KG1 (cell line): ENCODE measurements at places on chromosomes 7 and 10.

DNA sequence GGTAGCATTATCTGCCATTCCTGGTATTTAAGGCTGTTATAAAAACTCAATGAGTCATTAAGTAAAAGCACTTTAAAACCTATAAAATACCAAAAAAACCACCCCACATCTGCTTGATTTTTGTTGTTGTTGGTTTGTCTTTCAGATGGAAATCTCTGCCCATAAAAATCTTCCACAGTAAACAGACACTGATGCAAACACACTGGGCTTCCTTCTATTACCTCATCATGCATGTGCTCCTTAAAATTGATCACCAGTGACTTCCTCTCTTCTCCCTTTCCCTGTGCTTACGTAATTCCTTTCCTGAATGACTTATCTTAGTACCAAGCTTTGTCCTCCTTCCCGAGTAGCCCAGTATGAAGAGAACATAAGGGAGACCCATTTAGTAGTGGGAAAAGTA, 167.2 kb downstream of the EVX1 start:
- no peak for DNase-seq

DNA sequence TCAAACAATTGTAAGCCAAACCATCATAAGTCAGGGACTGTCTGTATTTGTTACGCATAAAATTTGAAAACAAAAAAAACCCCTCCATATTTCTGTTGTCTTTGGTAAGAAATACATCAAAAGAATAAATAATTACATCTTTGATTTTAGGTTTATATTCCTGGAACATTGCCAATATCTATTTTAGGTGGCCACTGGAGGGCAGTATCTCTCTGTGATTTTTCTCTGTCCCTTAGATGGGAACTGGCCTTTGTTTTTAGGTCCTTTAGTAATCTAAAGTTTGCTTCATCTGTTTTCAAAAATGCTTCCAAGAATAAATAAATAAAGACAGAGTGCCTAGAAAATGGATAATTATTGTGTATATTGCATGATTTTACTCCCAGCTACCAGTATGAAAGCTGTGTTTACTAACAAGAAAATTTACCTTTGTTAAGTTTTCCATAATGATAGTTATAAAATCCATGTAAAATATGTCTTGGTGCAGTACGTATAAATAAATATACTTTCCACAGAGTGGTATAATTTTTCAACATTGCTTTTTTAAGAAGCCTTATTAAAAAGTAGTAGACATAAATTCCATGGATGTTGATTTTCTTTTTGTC, 64.2 kb downstream of the PHYHIPL start:
- DNase-seq, result peak; percentile 59

GRCh38 chr10:33164060-33164709, 170.3 kb downstream of the NRP1 start:
- DNase-seq, result no peak

GRCh38 chr7:65744406-65744805, 128.5 kb upstream of the VKORC1L1 start:
- no peak for DNase-seq

GRCh38 chr10:30786131-30786530, 156.6 kb upstream of the LYZL2 start:
- no peak for DNase-seq

DNA sequence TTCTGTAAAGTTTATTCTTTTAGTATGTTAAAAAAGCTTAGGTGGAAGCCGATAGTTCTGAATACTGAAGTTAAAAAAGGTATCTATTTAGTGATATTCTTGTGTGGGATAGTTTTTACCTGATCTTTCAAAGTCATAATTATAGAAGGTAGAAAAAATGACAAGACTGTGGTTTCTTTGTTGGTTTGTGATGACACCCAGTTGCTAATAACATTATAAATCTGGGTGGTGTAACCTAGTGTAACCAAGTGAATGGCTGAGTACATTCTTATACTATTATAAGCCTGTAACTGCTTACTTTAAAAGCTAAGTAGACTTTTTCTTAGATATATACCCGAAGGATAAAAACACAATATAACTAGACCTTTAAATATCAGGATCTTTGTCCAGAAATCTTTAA, 2.3 kb downstream of the CDK13 start:
- no peak for DNase-seq

- DNase-seq, result no peak
Measured at GRCh38 chr7:96212474-96212873, 109.4 kb downstream of the SLC25A13 start.

- DNase-seq, result no peak
Measured at GRCh38 chr10:114479307-114479706, 75.0 kb upstream of the AFAP1L2 start.

DNA sequence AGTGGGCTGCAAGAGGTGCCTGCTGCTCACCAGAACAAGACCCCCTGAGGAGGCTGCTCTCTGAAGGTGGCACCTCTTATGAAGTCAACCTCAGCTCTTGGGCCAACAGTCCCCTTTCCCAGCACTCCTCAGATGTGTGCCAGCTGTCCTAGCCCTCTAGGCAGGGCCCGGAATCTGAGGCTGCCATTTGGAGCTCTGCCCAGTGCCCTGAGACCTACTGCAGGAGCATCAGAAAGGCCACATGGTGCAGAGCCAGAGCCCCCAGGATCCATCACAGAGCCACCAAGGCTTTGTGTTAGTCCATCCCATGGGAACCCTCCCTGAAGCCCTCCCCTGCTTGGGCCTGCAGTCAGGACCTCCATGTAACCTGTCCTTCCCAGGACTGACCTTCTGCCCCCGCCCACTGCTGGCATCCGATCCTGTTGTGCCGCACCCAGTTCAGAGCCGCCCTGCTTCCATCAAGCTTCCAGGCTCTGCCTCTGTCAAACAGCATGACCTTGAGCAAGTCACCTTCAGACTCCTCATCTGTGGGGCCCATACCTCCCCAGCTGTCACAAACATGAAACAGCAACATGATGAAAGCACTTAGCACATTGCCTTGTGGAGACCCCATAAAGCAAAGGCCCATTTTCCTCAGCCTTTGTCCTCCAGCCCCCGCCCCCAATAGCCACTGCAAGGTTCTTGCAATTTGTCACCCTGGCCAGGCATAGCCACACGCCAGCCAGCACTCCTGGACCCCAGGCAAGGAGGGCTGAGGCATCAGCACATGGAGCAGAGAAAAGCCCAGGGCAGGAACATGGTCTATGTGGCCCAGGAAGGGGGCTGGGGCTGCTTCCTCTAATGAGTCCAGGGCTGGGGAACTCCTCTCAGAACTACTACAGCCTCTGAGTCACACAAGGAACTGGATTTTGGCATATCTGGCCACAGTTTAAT, 51.7 kb downstream of the GRID1 start:
- no peak for DNase-seq

DNA sequence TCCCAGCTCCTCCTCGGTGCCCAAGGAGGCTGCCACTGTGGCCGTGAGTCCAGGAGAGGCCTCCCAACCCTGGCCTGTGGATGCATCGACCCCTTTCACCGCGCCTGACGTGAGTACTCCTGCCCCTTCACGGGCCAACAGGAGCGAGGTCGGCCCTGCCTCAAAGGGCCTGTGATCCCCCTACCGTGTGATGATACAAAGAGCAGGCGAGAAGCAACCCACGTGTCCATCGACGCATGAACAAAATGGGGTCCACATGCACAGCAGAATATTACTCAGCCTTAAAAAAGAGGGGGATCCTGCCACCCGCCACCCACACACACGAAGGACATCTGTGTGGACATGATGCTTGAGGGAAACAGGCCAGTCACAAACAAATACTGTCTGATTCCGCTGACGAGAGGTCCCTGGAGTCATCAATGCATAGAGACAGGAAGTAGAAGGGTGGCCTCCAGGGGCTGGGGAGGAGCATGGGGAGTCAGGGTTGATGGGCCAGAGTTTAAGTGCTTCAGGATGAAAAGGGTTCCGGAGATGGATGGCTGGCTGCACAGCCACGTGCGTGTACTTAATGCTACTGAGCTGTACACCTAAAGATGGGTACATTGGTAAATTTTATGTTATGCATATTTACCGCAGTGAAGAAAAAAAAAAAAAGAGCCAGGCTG, 151.9 kb downstream of the PRKAG2 start:
- no peak for DNase-seq

- DNase-seq, result no peak
Measured at GRCh38 chr10:126387931-126388911, at the start of gene ADAM12. ADAM12 (minus strand) TSS chr10:126388477; CDS start chr10:126388145, 332 bp downstream.

GRCh38 chr10:100046021-100046486, 35.6 kb downstream of the CPN1 start:
- DNase-seq, result peak; percentile 47

- DNase-seq, result no peak
Measured at GRCh38 chr10:116761883-116762282, 19.5 kb upstream of the HSPA12A start.

DNA sequence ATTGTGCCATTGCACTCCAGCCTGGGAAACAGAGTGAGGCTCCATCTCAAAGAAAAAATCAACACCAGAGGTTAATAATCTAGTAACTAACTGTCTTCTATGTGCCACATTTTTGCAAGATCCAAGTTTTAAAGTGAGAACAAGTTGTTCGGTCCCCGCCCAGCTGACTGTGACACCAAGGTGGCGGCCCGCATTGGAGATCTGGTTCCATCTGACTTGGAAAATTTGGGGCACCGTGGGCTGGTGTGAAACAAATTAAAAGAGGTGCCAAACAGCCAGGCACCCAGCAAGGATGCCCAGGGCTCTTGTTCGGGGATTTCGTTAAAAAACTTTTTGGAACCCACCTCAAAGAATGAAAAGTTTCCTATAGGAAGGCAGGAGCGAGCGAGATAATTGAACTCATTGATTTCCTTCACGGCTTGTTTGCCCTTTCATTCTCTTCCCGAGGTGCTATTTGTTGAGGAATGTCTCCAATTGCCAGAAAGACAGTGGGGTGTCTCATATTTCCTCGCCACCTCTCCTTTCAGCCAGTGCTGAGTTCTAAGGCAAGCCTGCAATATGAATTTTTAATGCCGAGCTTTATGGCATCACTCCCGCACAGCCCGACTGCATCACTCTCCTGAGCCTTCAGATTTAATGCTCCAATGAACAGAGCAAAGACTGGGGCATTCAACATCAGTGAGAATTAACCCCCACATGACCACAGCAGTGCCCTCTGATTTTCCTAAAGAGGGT, 156.9 kb upstream of the SH2B2 start:
- DNase-seq, result no peak

DNA sequence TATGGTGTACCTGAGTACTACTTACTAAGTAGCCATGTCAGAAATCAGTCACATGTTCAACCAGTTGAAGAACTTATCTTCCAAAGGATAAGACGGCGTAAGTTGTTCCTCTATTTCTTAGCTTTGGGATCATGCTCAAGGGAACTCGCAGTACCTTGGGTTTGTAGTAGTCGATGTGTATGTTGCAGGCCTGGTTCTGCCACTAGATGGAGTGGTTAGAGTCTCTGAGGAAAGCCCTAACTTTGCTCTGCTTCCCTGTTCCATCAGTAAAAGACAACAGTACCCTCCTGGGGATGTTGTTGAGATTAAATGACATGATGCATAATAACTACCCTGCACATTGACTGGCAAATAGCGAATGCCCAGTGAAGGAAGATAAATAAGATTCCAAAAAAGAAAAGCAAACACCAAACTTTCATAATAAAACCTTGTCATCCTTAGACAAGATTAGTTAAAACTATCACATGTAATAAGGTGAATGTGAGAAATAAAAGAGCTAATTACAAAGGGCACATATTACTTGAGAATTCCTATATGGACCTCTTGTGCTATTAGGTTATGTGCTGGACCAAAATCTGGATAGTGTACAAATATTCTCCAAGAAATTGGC, 165.9 kb downstream of the ABCA13 start:
- DNase-seq, result no peak

DNA sequence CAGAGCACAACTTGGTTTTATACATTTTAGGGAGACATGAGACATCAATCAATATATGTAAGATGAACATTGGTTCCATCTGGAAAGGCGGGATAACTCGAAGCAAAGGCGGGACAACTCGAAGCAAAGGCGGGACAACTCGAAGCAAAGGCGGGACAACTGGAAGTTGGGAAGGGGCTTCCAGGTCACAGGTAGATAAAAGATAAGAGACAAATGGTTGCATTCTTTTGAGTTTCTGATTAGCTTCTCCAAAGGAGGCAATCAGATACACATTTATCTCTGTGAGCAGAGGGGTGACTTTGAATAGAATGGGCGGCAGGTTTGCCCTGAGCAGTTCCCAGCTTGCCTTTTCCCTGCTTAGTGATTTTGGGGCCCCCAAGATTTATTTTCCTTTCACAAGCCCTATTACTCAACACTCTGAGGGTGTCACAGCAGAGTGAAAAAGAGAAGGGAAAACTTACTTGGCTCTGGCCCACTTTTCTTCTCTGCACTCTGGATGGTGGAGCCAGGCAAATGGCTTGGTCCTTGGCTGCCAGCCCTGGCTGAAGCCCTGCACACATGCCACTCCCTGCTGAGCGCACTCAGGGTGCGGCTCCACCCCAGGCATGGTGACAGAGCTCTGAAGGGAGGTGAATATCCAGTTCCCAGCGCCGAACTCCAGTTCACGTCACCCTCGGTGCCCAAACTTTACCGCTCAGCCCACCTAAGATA, 46.7 kb downstream of the PARD3 start:
- no peak for DNase-seq

- DNase-seq, result no peak
Measured at GRCh38 chr7:51292596-51292995, 24.0 kb downstream of the COBL start.
